ENCODE measurements at places on chromosomes 13 and 19. TPM values are rescaled to one million over a fixed set of nuclear protein-coding genes. Genes with fewer than 3 reads are reported as not detected.

TJP3 gene
- not detected for total RNA-seq

FCER2 gene
- not detected for total RNA-seq

RNF225 gene
- 0.12 TPM for total RNA-seq

C13orf42 gene
- total RNA-seq, result not detected

UHRF1 gene
- 21.1 TPM for total RNA-seq

THSD8 gene
- total RNA-seq, result not detected

GAPDHS gene
- total RNA-seq, result not detected

PLA2G4C gene
- 22.1 TPM for total RNA-seq

MCEMP1 gene
- total RNA-seq, result not detected

ZSCAN4 gene
- total RNA-seq, result not detected

LILRA1 gene
- total RNA-seq, result not detected

Measured in aortic smooth muscle cell (primary cell).